ENCODE measurements at places on chromosomes 4 and X. TPM values are rescaled to one million over a fixed set of nuclear protein-coding genes. Genes with fewer than 3 reads are reported as not detected.

- no peak for DNase-seq
Observed at GRCh38 chr4:128690011-128690410, 119.5 kb upstream of the JADE1 start.

TMEM271 gene
- total RNA-seq, result not detected

DNA sequence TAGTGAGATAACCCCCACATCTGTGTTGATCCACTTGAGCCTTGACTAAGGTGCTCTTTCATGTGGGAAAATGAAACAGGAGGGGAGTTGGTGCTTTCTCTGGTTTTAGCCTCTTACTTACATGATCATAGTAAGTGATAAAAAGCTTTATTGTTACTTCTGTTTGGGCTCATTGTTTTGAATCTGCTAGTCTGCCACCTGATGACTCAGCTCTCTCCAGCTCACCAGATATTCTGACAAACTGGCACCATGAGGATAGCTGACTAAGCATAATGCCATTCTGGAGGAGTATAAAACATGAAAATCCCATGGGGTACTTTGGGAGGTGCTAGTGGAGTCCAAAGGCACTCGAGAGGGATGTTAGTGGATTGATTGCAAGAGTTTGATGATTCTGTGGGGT, 824.0 kb downstream of the RAPGEF2 start:
- no peak for DNase-seq

- no peak for DNase-seq
Observed at GRCh38 chr4:80462621-80463091, 127.1 kb downstream of the CFAP299 start.

DNA sequence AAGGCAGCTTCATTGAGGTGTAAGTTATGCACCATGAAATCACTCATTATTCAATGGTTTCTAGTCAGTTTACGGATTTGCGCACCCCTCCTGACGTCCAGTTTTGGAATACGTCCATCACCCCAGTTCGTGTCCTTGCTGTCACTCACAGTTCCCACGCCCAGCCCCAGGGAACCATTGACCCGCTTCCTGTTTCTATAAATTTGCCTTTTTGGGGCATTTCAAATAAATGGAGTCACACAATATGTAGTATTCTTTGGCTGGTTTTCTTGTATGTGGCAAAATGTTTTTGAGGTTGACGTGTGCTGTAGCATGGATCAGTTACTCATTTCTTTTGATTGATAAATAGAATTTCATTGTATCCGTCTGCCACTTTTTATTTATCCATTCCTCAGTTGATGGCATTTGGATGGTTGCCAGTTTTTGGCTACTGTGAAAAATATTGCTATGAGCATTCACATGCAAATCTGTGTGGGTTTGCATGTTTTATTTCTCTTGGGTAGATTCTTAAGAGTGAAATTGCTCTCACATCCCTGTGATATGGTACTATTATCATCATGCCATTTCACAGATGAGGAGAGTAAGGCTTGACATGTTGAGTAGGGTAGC, 18.4 kb upstream of the SORCS2 start:
- DNase-seq, result no peak

DDIT4L gene
- total RNA-seq, result 0.34 TPM

GRCh38 chrX:103155201-103155600, 59.7 kb upstream of the BEX4 start:
- no peak for DNase-seq

DNA sequence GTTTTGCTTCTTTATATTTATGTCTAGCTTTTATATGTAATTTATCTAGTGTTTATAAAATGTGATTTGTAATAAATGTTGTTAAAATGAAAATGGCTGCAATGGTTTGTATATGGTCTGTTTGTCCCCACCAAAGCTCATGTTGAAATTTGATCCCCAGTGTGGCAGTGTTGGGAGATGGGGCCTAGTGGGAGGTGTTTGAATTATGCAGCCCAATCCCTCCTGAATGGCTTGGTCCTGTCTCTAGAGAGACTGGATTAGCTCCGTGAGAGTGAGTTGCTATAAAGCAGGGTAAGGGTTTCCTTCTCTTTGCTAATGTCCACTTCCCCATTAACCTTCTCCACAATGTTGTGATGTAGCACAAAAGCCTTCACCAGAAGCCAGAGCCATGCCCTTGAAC, 30.0 kb upstream of the JADE3 start:
- no peak for DNase-seq

- DNase-seq, result peak; percentile 65
Observed at GRCh38 chr4:169557061-169557636, 55.2 kb downstream of the NEK1 start.

GRCh38 chrX:102129473-102129872, 4.0 kb downstream of the TCEAL2 start:
- no peak for DNase-seq

DNA sequence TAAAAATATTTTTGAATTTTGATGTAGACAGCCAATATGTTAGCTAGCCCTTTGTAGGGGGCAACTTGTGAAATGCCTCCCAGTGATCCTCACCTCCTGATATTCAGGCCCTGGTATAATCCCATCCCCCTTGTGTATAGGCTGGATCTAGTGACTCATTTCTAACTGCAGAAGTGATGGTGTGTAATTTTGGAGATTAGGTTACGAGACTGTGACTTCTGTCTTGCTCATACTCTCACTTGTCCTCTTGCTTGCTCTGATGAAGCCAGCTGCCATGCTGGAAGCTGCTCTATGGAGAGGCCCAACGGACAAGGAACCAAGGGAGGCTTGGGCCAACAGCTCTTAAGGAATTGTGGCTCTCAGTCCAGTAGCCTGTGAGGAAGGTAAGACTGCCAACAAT, 61.7 kb downstream of the GPR82 start:
- DNase-seq, result no peak

DNA sequence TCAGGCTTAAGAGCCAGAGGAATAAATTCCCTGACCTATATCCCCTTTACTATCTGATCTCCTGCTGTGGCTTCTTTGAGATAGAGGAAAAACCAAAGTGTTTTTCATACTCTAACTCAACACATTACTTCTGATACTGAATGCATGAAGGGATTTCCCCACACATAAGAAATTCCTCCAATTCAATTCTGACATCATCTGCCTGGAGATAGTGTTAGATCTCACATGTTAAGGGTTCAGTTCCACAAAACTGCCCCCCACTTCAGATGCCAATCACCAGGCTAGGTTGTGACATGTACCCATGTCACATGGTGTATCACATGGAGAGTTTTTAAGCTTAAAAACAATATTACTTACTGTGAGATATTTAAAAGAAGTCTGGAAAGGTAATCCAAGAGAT, 46.8 kb downstream of the GSTCD start:
- DNase-seq, result no peak

WWC2 gene
- total RNA-seq, result 95.0 TPM
